SW 1271 (cell line): ENCODE measurements at places on chromosomes 12 and 14.
A peak's percentile ranks its signal among the peaks of the same experiment; 100 is the strongest.

DNA sequence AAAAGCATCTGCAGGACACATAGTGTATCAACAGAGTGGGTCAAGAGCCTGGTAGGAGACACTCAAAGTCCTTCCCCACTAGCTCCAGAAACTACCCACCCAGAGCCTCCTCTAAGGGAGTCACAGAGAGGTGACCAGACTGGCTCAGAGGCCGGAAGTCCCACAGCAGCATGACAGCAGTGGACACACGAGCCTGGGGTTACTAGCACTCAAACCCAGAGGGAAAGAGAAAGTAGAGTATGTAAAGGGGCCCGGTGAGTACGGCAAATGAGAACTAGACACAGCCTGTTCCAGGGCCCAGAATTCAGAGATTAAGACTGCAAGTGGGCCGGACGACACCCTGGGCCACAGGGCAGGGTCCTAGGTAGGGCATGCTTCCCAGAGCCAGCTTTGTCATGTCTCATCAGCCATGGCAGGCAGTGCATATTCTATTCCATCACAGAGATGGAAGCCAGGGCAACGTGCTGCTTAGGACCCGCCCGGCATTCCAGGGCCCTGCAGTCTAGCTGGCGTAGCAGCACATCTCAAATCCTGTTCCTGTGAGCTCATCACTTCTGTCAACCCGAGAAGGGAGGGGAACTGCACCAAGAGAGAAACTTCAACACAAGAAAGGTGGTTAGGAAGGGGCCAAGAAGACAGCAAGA, 4.2 kb downstream of the IFFO1 start:
- DNase-seq: no peak

DNA sequence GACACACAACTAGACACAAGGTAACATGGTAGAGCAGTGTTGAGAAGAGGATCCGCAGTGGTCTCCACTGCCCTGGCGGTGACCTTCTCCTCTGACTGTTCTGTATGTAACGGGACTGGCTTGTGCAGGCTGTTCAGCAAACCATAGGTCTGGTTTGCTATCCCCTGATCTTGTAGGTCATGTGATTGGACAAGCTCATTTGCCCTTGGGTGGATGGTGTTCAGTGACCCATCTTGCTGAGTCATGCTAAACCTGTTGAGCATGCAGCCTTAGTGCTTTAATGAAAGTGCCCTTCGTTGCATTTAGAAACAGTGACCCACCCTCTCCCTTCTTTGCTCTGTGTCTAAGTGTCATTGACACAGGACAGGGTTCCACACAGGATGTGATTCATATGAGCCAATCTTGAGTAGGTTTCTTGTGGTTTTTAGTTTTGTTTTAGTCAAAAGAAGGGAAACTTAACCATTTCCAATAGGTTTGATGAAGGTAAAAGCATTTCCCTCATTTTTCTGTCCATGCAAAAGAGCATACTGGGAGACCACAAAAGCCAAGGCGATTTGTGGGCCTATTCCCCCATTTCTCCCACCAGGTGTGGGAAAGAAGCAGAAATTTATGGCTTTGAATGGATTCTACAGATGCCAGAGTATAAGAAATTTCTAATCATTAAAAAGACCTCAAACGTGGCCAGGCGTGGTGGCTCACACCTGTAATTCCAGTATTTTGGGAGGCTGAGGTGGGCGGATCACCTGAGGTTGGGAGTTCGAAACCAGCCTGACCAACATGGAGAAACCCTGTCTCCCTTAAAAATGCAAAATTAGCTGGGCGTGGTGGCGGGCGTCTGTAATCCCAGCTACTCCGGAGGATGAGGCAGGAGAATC, 32.6 kb upstream of the HIF1A start:
- DNase-seq: no peak

DNA sequence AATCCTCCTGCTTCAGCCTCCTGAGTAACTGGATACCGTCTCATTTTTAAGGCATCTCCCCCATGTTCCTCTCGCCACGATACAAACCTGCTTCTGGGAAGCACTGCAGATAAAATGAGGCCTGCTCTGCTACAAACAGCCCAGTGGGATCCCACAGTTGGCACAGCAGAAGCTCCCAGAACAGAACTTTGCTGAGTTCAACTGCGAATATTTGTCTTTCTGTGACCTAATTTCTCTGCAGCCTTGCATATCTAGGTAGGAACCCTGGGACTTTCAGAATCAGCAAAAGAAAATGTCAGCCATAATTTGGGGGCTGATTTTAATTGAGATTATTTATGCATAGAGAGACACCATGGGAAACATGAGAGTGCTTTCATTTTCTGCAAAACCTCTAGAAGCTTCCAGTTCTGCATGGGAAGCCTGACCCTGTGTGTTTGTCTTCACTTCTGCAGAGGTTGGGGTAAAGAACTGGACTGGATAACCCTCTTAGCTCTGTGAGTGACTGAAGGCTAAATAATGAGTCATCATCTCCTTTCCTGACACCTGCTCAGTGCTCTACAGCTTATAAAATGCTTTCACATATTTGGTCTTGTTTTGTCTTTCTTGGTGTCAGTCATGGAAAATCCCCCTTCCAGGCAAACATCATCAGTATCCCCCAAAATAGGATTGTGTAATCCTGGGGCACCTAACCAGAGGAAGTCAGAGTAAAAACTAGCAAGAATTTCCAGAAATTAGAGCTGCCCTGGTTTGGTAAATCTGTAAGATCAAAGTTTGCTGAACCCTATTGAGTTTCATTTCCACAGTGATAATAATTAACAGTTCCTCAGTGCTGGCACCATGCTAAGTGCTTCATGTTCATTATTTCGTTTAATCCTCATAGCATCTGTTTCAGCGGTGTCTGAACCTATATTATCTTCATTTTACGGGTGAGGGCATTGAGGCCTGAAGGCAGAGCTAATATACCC, 185.8 kb downstream of the SLC15A4 start:
- DNase-seq: no peak

GRCh38 chr12:111126331-111126730, 206.0 kb upstream of the MYL2 start:
- DNase-seq: no peak

DNA sequence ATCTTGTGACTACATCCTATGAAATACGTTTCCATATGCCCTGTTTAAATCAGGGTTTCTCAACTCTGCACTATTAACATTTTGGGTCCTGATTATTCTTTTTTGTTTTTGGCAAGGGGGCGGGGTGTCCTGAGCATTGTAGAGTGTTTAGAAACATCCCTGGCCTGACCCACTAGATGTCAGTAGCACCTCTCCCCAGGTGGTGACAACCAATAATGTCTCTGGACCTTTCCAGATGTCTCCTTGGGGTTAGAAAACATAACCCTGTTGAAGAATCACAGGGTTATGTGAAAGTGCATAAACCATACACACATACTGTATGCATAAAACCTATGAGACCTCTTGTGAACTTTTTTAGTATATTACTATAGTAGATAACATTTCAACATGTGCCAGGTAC, 1.4 kb downstream of the ACAD10 start:
- DNase-seq: peak; percentile 11

GRCh38 chr12:56029666-56030293, 8.9 kb downstream of the IKZF4 start:
- DNase-seq: peak; percentile 11

- no peak for DNase-seq
Observed at GRCh38 chr12:127941332-127941731, 325.6 kb upstream of the TMEM132C start.
